ENCODE measurements at places on chromosomes 4 and X. TPM values are rescaled to one million over a fixed set of nuclear protein-coding genes. Genes with fewer than 3 reads are reported as not detected.

Gene PPP4R3C
- total RNA-seq, result not detected

Gene GYPB
- not detected for total RNA-seq

Gene PAK3
- 3.4 TPM for total RNA-seq

DNA sequence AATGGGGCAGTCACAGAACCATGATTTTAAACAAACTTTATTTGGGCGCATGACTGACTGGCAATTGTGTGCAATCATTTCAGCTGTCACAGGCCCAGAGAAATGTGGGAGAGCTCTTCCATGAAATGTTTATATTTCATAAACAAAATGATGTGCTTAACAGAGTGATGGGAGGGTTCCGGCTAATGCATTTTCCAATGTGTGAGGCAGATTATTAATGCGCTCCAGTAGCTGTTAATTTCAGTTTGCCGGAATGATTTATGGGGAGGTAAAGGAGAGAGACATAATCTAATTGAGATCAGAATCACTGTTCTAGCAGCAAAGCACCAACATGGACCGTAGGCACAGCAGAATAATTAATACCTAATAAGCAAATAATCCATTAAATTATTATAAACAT is 55.6 kb downstream of the NKX6-1 start:
- H3K36me3 ChIP-seq, result no peaks in the 10 kb centered on the region
- H3K4me3 ChIP-seq, result no peak overlapping the region
- no peak overlapping the region for H3K27ac ChIP-seq
- DNase-seq, result no peak
- H3K27me3 ChIP-seq, result peaks cover 5% of the 10 kb centered on the region

- peaks cover 16% of the 10 kb centered on the region for H3K4me1 ChIP-seq
- peak; percentile 56 for DNase-seq
These were observed 53.9 kb downstream of the NBDY start for GRCh38 chrX:56782791-56783449.

Gene CLNK
- total RNA-seq, result not detected

Gene UBE2D3
- 385 TPM for total RNA-seq

Gene PKD2
- total RNA-seq, result 24.1 TPM

Measured in adrenal gland (tissue), 19 donors.